Suprapubic skin (tissue), 4 donors: ENCODE measurements at places on chromosomes 16 and 17.

DNA sequence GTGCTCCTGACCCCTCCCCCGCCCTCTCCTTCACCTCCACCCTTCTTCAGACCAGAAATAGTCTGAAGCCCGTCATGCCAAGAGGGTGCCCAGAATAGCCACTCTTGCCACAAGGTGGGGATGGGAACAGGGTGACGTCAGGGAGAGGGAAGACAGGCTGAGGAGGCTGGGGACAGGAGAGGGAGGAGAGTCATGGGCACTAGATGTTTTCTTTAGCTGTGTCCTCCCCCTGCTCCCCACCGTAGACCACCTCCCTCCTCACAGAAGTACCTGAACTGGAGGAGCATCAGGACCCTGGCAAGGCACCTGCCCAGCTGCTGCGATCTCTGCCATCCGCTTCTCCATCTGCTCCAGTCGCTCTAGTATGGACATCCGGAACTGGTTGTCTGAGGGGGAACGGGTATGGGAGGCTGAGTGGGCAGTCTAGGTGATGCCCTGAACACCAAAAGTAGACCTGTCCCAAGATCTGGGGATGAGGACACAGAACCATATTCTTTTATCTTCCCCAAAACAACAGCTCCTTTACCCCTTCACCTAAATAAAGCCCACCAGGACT lies 6.6 kb upstream of the SPAG7 start:
- DNase-seq: no peak
- H3K27me3 ChIP-seq: no peaks in the 10 kb centered on the region
- no peak overlapping the region for H3K27ac ChIP-seq
- H3K4me3 ChIP-seq: no peak overlapping the region

GRCh38 chr17:2894782-2895181 lies 98.5 kb downstream of the RAP1GAP2 start:
- no peak for DNase-seq
- no peaks in the 10 kb centered on the region for H3K36me3 ChIP-seq
- H3K27ac ChIP-seq: no peak overlapping the region
- peaks cover 8% of the 10 kb centered on the region for H3K4me1 ChIP-seq
- no peaks in the 10 kb centered on the region for H3K27me3 ChIP-seq

DNA sequence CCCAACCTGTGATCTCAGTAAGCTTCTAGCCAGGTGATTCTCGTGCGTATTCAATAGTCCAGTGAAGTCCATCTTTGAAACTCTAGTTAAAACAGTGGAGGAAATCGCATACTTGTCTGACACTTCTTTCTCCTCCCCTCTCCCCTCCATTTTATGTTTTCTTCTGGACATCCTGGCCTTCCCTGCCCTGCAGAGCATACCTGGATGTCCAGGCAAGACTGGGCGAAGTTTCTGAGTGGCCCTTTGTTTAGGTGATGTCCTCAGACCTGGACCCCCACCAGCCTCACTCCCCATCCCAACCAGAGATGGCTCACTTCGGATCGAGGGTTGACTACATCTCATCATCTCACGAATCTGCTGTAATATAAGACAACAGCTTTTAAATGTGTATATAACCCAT lies 65.7 kb downstream of the CCDC182 start:
- peaks cover 9% of the 10 kb centered on the region for H3K36me3 ChIP-seq
- H3K4me1 ChIP-seq: peaks cover 3% of the 10 kb centered on the region
- H3K27ac ChIP-seq: no peak overlapping the region
- no peak overlapping the region for H3K4me3 ChIP-seq
- H3K27me3 ChIP-seq: no peaks in the 10 kb centered on the region
- DNase-seq: peak; percentile 24

GRCh38 chr16:54385141-54385540 lies 98.6 kb upstream of the IRX3 start:
- no peak overlapping the region for H3K27ac ChIP-seq
- no peaks in the 10 kb centered on the region for H3K4me1 ChIP-seq
- H3K27me3 ChIP-seq: no peaks in the 10 kb centered on the region
- no peaks in the 10 kb centered on the region for H3K36me3 ChIP-seq
- no peak overlapping the region for H3K4me3 ChIP-seq

- DNase-seq: no peak
- peaks cover 65% of the 10 kb centered on the region for H3K36me3 ChIP-seq
- no peak overlapping the region for H3K27ac ChIP-seq
- H3K4me1 ChIP-seq: peaks cover 1% of the 10 kb centered on the region
Observed at GRCh38 chr17:58092101-58092796, 9.0 kb downstream of the DYNLL2 start.

GRCh38 chr16:22625967-22626366 lies 115.3 kb downstream of the NPIPB5 start:
- H3K36me3 ChIP-seq: no peaks in the 10 kb centered on the region
- DNase-seq: no peak
- no peak overlapping the region for H3K4me3 ChIP-seq
- no peaks in the 10 kb centered on the region for H3K27me3 ChIP-seq
- H3K27ac ChIP-seq: no peak overlapping the region
